Upper lobe of right lung (tissue), 1 donor: ENCODE measurements at places on chromosomes 16 and 17. TPM values are rescaled to one million over a fixed set of nuclear protein-coding genes. Genes with fewer than 3 reads are reported as not detected.

Gene PLD2
- total RNA-seq: 33.4 TPM

Gene CHCT1
- total RNA-seq: not detected

Gene ITGAD
- 0.20 TPM for total RNA-seq

Gene TUBG1
- 29.2 TPM for total RNA-seq

Gene ITGAL
- total RNA-seq: 62.8 TPM

Gene PYDC1
- not detected for total RNA-seq

- no peak for DNase-seq
Measured at GRCh38 chr17:28390141-28390540, 15.9 kb downstream of the SLC46A1 start.

- DNase-seq: no peak
Measured at GRCh38 chr17:44023545-44024270, 8.9 kb upstream of the TMEM101 start.

- no peak for DNase-seq
Measured at GRCh38 chr16:3810198-3810664, 70.3 kb downstream of the CREBBP start.

GRCh38 chr16:14549789-14550153, 80.3 kb downstream of the PARN start:
- DNase-seq: no peak

DNA sequence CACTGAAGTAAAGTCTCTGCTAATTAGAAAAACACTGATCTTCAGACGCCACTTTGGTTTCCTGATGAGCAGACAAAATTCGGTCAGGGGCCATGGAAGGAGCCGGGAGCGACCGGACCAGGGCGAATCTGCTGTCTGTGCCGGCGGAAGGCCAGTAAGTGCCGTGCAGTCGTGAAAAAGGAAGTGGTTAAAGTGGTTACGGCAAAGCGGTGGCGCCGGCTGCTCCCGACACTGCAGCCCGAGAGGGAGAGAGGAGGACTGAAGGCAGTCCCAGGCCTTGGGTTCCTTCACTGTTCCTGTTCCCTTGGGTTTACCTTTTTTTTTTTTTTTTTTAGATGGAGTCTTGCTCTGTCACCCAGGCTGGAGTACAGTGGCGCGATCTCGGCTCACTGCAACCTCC, 17.3 kb upstream of the HEXD start:
- peak; percentile 79 for DNase-seq

DNA sequence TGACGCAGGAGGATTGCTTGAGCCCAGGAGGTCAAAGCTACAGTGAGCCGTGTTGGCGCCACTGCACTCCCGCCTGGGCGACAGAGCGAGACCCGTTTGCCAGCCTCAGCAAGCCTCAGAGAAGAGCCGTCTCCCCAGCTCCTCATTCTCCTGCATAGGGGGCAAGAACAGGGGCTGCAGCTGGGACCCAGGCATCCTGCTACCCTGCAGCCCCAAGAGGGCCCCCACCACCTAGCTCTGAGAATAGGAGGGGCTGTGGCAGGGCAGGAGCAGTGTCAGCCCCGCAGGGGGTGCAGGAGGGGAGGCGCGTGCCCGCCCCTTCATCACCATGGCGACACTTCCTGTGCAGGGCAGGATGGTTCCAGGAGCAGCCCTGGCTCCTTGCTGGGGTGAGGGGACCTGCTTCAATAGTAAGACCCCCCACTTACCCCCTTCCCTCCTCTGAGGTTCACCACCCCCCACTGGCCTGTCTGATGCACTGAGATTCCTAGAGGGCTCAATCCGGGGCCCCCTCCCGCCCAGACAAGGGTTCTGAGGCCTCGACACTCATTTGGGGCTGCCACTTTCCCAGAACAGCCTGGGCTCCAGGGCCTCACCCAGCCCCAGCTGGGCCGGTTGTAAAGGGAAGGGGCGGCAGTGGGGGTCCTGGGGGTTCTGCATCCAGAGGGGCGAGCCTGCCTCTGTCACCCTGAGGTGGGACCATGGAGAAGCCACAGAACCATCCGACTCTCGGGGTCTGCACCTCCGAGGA, 20.2 kb downstream of the VASN start:
- no peak for DNase-seq

DNA sequence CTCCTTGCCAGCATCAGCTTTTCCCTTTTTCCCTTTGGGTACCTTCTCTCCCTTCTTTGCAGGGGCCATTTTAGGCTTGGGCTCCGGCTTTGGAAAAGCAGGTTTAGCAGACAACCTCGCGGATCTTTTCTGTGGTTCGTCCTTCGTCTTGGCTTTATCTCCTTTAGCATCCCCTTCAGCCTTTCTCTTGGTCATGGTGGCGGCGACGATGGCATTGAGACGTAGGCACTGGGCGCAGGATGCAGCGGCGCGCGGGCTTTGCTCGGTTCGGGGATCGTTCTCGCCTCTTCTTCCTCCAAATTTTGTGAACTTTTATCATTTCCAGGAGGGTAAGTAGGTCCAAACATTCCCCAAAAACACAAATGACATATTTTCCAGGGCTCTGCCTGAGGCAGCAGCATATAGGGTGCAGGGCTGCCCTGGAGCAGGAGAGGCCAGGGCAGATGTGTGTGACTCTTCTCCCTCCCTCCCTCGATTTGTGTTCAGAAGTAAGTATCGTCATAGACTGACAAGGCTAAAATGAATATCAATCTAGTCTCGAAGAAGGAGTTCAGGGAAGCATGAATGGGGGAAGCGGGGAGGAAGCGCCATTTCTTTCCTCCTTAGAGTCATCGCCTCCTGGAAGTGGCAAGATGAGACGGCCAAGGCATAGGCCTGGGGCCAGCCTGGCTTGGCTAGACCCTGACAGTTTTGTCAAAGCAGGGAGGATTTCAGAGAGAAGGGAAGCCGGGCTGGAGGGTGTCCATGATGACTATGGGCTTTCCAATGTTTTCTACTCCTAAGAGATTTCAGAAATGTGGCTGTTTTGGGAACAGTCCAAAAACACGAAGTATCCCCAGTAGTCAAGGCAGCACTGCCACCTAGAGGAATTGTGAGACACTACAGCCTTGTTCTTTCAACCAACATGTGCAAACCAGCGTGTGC, 13.2 kb downstream of the CHCT1 start:
- DNase-seq: no peak

- DNase-seq: no peak
Measured at GRCh38 chr16:10949424-10949970, 5.1 kb downstream of the CLEC16A start.

DNA sequence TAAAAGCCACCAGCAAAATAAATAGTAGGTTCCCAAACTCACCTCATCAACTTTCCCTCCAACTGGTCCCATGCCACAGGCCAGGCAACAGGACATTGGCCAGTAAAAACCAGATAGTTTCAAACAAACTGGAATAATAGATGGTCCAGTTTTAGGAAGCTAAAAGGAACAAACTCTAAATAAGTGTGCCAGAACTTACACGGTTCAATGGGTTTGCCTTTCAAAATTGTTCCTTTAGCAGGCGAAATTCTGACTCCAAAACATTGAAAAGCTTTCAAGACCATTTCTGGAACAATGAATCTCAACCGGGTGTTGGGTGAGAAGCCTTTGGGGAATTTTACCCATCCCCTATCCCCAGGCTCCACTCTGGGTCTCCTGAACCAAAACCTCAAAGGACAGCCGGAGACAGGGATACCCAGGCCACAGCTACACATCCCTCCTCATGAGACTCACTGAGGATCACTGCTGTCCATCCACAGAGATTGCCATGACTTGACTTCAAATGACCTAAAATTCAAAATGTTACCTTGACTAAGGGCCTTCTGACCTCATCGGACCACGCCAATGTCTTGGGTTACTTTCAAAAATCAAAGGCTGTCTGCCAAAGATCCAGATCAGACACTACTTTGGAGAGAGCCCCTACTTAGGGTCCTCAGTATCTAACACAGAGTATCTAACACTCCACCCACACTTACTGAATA, 13.0 kb downstream of the AXIN2 start:
- no peak for DNase-seq

DNA sequence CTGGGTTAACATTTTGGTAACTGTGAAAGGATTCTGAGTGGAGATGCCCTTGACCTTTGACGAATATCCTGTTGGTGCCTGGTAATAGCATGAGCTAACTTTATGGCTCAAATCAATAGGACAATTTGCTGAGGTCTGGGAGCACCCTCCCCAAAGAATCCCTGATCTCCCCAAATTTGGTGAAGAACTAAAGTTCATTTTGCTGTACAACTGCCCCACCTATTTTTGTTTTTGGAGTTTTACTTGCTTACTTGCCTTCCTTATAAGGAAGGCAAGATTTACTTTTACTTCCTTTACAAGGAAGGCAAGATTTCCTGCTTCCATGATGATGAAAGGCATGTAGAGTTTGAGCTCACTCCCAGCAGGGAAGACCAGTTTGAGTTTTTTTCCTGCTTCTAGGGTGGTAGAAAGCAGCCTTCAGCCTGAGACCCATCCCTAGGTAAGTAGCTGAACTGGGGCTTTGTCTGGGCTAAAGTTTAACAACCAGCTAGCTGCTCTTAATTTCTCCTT, 2.8 kb downstream of the KRTAP4-9 start:
- no peak for DNase-seq

DNA sequence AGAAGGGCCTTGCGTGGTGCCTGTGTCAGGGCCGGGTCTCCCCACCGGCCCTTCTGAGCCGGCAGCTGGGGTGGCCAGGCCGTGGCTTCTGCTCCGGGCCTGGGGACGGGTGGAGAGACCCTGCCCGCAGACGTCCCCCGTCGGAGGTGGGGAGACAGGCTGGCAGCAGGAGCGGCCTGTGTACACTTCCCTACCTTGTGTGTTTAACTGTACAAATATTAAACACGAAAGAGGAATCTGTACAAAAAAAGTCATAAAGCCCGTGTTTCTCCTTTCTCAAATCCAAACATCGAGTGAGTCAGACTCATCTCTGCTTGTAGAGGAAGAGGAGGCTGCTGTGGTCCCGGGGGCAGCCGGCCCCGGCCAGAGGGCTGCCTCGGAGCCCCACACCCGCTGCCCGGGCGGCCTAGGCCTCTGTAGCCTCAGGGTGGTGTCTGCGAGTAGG, 2.0 kb downstream of the CACNA1H start:
- no peak for DNase-seq

- DNase-seq: no peak
Measured at GRCh38 chr17:49891694-49892389, 44.0 kb upstream of the TAC4 start.

GRCh38 chr17:82098939-82099763, 1.1 kb upstream of the FASN start:
- no peak for DNase-seq

- no peak for DNase-seq
Measured at GRCh38 chr17:59165933-59166342, 10.4 kb downstream of the PRR11 start.

- no peak for DNase-seq
Measured at GRCh38 chr17:32355649-32356377, 5.9 kb downstream of the ZNF207 start.

GRCh38 chr16:58462997-58463941, 36.7 kb upstream of the NDRG4 start:
- no peak for DNase-seq

DNA sequence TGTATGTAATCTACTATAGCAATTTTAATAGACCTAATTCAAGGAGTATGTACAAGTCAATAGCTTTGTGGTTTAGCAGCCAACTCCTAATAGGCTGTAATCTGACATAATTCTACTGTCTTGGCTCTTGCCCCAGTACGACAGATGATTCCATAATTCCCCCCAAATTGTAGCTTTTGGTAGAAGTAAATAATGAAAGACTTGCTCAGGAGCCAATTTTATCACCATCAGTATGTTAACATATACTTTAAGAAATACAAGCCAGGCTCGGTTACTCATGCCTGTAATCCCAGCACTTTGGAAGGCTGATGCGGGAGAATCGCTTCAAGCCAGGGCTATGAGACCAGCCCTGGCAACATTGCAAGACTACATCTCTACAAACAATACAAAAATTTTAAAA, 53.9 kb downstream of the AP2B1 start:
- DNase-seq: no peak

DNA sequence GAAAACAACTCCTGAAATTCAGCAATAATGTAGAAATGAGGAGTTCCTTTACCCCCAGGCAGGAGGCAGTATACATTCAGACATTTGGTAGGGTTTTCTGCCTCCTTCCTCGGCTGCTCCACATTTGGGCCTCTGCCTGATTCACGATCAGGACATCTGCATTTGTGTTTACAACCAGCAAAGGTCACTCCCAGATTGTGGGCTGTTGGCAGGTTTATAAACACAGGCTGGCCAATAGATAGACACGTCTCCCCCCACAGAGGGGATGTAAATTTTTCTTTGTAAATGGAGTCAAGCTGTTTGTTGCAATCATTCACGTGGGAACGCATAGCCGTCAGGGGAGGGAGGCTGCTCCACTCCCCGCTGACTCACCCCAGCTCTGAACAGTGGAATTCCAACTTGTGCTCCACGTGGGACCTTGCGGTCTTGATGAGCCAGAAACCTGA, 252.1 kb upstream of the N4BP1 start:
- DNase-seq: no peak

- DNase-seq: no peak
Measured at GRCh38 chr17:39925282-39926134, 1.9 kb downstream of the ORMDL3 start.

DNA sequence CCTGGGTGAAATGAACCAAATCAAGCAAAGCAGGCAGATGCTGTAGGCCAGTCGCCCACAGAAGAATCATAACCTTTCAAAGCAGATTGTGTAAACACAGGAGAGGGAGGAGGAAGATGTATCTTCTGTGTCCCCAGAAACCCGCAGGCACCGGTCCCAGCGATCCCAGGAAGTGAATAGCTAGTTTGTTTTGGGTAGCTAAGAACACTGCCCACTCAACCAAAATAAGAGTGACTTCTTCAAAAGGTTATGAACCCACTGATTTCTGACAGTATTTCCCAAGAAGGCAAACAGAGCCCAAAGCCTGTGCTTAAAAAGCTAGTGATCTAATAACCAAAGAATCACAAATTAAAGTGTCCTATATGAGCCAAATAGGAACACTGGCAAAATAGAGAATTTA, 67.8 kb downstream of the GRIN2A start:
- DNase-seq: no peak

DNA sequence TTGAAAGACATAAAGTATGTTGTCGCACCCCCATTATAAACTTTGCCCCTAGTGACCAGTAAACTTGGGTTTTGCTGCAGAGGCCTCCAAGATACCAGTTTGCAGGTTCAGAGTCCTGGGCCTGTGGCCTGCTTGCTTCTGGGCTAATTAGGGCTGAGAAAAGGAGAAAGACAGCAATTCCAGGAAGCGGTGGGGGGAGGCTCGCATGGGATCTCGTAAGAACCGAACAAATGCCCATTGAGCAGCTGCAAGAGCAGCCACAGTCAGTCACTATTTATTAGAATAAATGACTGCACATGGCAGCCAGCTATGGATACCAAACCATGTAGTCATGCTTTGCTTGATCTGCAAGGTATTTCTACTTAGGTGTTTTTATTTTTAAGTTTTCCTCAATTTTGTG, 4.9 kb downstream of the SHISA9 start:
- DNase-seq: no peak

DNA sequence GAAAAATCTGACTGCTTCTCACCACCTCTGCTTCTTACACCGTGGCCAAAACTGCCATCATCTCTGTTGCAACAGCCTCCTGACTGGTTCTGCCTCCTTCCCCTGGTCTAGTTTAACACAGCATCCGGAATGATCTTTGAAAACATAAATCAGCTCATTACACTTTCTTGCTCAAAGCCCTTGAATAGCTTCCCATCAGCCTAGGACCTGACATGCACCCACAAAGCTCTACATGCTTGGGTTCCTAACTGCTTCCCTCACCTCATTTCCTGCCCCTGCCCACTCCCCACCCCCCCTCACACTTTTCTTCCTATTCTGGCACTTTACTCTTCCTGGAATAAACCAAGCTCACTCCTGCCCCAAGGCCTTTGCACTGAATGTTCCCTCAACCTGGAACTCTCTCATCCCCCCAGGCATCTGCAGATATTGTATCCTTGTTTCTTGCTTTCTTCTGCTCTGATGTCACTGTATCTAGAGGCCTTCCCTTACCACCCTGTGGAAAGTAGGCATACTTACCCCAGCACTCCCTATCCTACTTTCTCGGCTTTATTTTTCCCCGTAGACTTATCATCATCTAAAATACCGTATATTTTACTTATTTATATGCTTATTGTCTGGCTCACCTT, 112.4 kb downstream of the FTO start:
- DNase-seq: no peak
